ENCODE measurements at places on chromosomes 6 and 20. TPM values are rescaled to one million over a fixed set of nuclear protein-coding genes. Genes with fewer than 3 reads are reported as not detected.

PTCHD4 gene
- 1.2 TPM for total RNA-seq

MRAP2 gene
- total RNA-seq = 1.7 TPM

RALGAPA2 gene
- total RNA-seq = 25.6 TPM

PAK1IP1 gene
- total RNA-seq = 14.3 TPM

SNRNP48 gene
- total RNA-seq = 12.4 TPM

LY6G6C gene
- not detected for total RNA-seq

LCA5 gene
- total RNA-seq = 8.9 TPM

HLA-DQA1 gene
- 4.3 TPM for total RNA-seq

SMOC2 gene
- total RNA-seq = 217 TPM

NKX2-2 gene
- total RNA-seq = not detected

CDH26 gene
- total RNA-seq = 0.62 TPM

CGA gene
- total RNA-seq = not detected

GDAP1L1 gene
- not detected for total RNA-seq

SLC4A11 gene
- 3.3 TPM for total RNA-seq

PNLDC1 gene
- total RNA-seq = not detected

DNA sequence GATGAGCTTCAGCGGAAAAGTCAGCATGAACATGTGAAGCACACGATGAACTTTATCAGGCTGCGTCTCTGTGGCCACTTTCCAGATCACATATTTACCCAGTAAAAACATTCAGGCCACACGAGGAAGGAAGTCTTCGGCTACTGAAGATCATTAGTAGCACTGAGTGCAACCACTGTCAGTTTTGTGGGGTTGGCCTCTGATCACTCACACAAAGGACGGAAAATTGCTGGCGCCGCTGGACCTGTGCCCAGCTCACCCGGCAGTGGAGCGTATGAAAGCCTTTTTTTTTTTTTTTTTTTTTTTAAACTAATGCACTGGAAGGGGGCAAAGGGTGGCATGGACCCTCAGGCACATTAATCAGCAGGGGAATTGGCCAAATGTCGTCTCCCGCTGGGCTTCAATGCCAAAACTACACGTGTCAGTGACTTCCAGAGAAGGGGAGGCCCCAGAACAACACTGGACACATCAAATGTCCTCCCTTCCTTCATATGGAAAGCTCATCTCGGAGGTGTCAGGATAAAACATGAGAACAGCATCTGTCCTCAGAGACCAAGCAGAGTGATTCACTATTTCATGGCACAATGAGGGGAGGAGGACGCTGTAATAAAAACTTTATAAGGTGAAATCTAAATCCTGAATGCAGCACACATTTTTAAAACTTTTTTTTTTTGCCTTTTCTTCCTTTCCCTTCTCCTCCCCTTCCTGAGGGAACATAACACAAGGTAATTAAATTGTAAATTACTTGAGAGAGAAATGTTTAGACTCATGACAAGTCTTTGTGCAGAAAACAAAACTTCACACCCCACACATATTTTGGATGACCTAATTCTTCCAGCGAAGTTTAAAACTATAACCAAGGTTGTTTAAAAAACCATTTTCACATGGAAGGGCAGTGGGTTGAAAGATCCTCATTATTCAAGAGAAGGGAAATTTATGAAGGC is 223.4 kb downstream of the FOXC1 start:
- peak; percentile 74 for ATAC-seq

DNA sequence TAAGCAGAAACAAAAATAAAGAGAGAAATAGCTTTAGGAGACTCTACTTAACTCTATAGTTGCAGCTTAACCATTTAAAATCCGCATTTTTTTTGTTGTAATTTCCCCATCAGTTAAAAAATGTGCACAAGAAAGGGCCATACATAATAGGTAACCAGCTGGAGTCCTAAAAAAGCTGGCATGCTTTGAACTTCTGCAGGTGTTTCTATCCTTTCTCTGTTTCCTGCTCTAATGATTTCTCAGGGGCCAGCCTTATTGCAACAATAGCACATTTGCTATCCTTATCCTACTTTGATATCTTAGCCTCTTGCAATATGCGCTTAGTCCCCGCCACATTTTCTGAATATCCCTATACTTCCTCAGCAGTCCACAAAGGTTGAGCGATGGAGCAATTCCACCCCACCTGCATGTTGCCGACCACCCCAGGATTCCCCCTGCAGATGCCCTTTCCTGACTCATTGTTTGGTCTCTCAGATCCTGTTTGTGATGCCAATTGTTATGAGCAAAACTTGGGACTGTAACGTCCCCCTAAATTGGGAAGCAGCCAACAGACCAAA is 48.5 kb downstream of the TRIM27 start:
- ATAC-seq = no peak

GRCh38 chr6:150293423-150294173 is 75.2 kb upstream of the IYD start:
- ATAC-seq = no peak

DNA sequence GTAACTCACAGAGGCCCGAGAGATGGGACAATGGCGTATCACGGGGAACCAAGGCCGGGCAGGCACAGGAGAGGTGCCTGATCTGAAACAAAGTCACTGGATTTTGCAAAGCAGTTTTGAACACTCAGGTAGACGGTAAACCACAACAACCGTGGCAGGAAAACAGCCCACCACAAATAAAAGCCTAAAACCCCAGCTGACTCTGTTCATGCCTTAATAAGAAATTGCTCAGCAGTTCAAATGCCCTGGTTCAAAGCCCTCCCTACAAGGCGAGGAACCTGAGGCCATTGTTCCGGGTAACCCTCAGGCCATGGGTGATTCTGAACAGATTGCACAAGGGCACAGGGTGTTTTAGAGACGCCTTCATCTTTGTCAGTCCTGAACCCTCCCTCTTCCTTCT is 114.2 kb downstream of the MAP3K7 start:
- ATAC-seq = no peak

GRCh38 chr20:58459058-58459750 is 56.0 kb downstream of the APCDD1L start:
- ATAC-seq = no peak

- ATAC-seq = no peak
Observed at GRCh38 chr6:137951064-137951597, 84.1 kb downstream of the TNFAIP3 start.

- no peak for ATAC-seq
Observed at GRCh38 chr20:47906348-47906660, 121.0 kb upstream of the SULF2 start.

DNA sequence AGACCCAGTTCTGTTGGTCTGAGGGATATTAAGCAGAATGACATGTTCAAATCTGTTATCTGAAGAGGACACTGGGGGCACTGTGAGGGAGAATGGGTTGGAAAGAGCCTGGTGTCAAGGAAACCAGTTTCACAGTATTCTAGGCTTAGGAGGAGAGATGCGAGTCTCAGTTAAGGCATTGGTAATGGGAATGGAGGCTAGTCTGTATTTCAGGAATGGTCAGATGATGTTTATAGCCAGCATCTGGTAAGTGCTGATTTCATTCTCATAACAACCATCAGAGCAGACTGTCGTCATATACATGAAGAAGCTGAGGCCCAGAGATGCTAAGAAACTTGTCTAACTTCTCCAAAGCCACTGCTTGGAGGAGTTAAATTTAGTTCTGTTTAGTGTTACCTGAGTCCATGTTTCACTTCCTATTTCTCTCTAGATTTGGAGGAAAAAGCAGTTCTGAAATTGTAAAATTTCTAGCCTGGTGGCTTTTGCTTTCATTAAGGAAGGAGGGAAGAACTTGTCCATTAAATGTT is 242.0 kb downstream of the ARID1B start:
- ATAC-seq = no peak

DNA sequence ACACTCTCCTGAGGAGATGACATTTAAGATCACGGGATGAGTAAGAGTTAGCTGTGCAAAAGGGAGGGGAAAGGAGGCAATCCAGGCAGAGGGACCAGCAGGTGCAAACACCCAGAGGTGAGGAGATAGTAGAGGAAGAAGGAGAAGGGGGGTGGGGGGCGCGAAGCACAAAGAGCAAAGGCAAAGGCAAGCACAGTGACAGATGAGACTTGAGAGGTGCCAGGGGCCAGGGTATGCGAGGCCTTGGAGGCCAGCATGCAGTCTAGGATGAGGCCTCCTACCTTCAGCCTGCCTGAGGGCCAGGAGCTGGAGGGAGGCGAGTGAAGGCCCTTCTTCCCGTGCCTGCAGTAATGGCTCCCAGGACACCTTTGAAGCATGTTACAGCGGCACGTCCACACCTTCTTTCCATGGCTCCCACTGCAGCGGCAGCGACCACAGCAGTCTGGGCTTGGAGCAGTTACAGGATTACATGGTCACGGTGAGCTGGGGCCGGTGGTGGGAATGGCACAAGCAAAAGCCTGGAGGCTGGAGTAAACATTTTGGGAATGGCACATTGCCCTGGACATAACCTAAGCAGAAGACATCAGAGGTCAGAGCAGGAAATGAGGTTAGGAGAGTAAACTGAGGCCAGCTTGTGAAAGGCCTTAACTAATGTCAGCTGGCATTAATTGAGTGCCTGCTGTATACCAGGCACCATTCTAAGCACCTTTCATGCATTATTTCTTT is 18.6 kb downstream of the CCM2L start:
- no peak for ATAC-seq

GRCh38 chr6:86031713-86032112 is 389.0 kb upstream of the SYNCRIP start:
- ATAC-seq = no peak

GRCh38 chr6:21556968-21557721 is 36.4 kb upstream of the SOX4 start:
- ATAC-seq = no peak

GRCh38 chr20:5660346-5660745 is 89.9 kb upstream of the SHLD1 start:
- ATAC-seq = no peak

GRCh38 chr6:14383393-14384174 is 266.0 kb downstream of the CD83 start:
- no peak for ATAC-seq

DNA sequence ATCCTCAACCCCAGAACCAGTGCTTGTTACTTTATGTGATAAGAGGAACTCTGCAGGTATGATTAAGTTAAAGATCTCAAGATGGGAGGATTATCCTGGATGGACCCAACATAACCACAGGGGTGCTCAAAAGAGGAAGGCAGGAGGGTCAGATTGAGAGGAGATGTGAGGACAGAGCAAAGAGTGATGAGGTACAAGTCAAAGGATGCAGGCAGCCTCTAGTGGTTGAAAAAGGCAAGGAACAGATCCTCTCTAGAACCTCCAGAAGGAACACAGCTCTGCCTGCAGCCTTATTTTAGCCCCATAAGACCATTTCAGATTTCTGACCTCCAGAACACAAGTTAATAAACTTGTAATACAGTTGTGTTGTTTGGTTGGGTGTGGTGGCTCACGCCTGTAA is 41.2 kb downstream of the PDSS2 start:
- ATAC-seq = no peak

- no peak for ATAC-seq
Observed at GRCh38 chr6:119210596-119210995, 132.1 kb upstream of the FAM184A start.

DNA sequence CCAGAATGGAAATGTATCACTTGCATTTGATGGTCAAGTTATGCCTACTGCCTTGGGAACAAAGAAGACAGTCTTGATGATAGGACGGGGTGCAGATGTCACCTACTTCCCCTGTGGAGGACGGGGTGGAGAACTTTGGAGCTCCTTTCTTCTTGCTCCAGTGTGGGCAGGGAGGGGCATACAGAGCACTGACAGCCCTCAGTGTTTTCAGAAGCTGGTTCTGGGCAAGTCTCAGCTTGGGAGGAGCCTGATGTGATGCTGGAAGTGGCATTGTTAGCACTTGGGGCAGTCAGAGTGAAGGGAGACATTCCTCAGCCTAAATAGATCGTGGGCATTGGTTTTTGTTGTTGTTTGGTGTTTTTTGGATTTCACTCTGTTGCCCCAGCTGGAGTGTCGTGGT is 59.7 kb downstream of the SYNJ2 start:
- no peak for ATAC-seq

GRCh38 chr20:36304786-36305495 is 1.2 kb upstream of the DLGAP4 start:
- ATAC-seq = no peak

DNA sequence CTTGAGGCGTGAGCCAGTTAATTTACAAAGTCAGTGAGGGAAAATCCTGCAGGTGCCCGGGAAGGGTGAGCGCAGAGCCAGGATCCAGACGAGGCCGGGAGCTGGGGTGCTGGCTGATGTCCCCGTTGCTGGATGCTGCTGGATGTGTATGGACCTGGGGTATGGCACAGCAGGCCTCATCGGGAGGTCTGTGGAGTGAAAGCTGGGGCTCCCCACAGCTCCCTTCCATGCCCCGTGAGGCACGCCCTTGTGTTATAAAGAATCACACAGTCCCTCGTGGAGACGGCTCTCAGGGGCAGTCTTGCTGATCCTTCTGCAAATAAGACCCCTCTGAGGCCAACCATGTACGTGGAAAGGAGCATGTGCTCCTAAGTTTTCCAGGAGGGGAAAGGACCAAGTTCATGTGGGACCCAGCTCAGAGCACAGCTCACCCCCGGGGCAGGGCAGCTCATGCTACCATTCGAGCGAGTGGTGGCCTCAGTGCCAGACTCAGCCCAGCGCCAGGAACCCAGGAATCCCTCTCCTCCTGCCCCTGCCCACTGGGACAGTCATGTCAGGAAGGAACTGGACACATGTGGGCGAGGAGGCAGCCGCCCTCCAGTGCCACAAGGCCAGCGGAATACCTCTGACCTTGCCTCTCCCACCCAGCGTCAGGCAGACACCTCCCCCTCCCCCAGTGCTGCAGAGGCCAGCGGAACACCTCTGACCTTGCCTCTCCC is 97.5 kb downstream of the CDH4 start:
- ATAC-seq = no peak

- peak; percentile 52 for ATAC-seq
Observed at GRCh38 chr6:27505209-27506027, 32.5 kb upstream of the ZNF184 start.

DNA sequence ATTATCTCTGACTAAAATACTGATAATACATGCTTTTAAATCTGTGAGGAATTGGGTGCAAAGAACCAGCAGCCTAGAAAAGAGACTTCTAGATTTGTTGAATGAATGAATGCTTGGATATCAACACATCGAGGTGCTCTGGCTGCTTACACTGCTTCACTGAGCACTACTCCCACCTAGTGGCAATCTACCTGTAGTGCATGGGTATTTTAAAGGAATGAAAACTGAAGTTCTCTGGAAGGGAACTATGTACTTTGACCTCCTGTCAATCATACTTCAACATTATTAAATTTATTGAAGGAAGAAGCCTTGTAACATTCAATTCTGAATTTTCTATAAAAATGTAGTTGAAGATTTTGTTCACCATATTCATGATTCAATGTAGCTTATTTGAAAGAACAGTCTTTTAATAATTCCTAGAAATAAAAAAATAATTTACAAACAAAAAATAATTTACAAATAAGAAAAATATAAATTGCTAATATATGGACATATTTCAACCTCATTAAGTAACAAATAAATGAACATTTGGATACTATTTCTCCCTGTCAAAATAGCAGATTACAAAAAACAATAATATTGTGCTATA is 111.2 kb upstream of the MMS22L start:
- ATAC-seq = no peak

GRCh38 chr6:169851641-169852503 is 100.5 kb downstream of the ERMARD start:
- peak; percentile 69 for ATAC-seq

- no peak for ATAC-seq
Observed at GRCh38 chr20:62120365-62120762, 1.9 kb upstream of the LSM14B start.

GRCh38 chr6:43895656-43896328 is 125.8 kb downstream of the VEGFA start:
- no peak for ATAC-seq
